ENCODE measurements at places on chromosomes 1 and 21.

- DNase-seq, result no peak
These were observed 59.3 kb downstream of the AK4 start for GRCh38 chr1:65207317-65207716.

DNA sequence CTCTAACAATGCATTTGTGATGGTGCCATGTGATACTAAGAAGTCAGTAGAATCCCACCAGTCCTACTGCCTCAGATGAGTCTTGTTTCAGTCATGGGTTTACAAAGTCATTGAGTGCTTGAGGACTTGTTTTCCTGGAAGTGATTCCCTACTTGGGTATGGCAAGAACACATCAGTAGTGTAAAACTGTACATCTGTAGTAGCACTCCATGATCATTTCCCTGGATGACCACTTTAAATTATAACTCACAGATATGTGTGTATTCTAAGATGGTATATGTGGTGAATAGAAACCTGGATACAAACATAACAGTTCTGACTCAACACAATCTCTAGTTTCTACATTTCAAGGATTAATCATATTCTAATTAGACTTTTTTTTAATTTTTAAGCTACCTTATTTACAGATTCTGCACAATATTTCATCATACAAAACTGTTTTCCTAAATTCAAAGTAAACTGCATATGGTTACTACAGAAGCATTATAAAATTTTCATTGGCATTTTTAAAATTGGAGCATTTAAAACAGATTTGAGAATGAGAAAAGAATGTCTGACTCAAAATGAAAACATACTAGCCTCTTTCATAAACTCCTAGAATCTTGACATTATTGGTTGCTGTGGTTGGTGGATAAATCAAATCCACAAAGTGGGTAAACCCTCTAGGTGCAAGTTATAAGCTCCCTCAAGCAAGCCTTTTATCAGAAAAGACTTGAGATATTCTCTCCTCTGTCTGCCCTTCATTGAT, 6.8 kb upstream of the PSMG1 start:
- DNase-seq, result no peak

DNA sequence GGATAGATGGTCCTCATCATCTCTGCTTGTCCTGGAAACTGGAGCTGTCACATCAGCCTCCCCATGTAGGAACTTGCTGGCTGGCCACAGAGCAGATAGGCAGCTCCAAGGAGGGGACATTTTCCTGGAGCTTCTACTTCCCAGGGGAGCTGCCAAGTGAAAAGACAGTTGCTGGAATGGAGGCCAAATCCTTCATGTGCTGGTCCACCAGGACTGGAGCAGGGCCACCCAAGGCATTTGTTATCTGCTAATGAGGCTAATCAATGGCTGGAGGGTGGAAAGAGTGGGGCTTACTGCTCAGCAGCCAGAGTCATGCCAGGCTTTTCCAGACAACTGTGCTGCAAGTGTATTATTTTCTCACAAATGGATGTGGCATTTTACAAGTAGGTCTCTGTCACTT, 22.5 kb downstream of the KAZN start:
- no peak for DNase-seq

GRCh38 chr1:204941421-204942338, 71.0 kb downstream of the NFASC start:
- peak; percentile 38 for DNase-seq

DNA sequence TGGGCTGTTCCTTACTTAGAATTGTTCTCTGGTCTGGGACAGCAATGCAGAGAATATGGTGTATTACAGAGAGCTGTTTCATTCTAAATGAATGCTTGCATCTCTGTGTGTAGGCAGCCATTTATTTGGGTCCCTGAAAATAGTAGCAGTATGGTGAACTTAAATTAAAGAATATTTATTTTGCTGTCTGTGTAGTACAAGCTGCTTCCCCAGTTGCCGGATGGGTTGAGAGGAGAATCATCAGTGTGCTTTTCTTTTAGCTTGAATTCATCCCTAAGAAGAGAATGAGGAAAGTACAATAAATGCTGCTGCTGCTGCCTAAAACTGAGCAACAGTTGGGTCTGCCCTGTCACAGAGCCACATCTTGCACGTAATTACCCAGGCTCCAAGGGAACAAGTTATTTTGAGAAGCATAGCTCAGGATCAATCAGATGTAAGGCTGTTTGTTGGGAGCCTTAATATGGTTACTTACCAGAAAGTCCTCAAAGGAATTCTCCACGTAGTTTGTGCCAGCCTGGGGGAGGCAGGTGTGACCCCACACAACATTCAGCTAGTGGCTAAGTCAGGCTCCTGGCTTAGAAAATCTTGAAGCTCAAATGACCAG, 16.6 kb downstream of the ACTN2 start:
- no peak for DNase-seq

- DNase-seq, result no peak
These were observed at the start of gene DENND2C for GRCh38 chr1:114669562-114670082. Gene DENND2C (minus strand): TSS chr1:114670049. CDS start chr1:114625984, 44,065 bp downstream.

DNA sequence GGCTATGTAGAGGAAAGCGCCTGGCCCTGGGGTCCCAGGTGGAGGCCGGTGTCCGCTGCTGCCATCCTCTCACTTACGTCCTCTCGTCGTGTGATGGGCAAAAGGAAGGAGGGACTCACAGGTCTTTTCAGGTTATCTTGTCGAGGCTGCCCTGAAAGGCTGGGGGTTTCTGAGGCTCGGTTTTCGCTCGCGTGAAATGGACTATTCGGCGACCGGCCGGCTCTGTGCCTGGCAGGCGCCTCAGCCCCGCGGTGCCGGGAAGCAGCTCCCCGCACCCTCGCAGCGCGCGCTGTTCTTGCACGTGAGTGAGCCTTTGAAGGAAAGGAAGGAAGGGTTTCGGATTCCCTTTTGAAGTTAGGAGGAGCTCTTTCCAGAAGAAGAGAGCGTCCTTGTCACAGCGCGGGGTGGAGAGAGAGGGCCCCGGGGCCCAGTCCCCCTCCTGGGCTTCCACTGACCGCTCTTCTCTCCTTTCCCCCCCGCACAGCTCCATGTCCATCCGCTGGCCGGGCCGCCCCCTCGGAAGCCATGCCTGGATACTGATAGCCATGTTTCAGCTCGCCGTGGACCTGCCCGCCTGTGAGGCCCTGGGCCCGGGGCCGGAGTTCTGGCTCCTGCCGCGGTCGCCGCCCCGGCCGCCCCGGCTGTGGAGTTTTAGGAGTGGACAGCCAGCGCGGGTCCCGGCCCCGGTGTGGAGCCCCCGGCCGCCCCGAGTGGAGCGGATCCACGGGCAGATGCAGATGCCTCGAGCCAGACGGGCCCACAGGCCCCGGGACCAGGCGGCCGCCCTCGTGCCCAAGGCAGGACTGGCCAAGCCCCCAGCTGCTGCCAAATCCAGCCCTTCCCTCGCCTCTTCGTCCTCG, 57.2 kb downstream of the AJAP1 start:
- DNase-seq, result no peak

GRCh38 chr21:32442566-32443318, 30.2 kb downstream of the EVA1C start:
- DNase-seq, result no peak

GRCh38 chr1:201374364-201374763, 3.1 kb downstream of the TNNT2 start:
- DNase-seq, result no peak

GRCh38 chr1:81848880-81849682, 48.3 kb downstream of the ADGRL2 start:
- no peak for DNase-seq

DNA sequence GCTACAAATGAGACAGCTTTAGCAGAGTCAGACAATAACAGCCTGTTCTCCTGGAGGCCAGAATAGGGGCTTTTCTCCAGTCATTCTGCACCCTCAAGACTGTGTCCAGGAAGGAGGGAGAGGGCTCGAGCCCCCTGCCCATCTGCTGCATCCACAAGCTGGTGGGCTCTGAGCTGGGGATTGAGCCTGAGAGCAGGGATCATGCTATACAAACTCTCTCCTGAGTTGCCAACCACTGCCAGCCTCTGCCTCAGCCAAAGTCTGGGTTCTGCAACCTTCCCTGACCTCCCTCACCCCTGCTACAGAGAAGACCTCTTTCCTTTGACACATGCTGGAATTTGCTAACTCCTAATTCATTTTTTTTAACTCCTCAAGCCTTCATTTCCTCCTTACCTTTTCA, 14.8 kb upstream of the PPM1J start:
- DNase-seq, result no peak

GRCh38 chr1:110749960-110750359, 75.2 kb upstream of the KCNA3 start:
- no peak for DNase-seq

DNA sequence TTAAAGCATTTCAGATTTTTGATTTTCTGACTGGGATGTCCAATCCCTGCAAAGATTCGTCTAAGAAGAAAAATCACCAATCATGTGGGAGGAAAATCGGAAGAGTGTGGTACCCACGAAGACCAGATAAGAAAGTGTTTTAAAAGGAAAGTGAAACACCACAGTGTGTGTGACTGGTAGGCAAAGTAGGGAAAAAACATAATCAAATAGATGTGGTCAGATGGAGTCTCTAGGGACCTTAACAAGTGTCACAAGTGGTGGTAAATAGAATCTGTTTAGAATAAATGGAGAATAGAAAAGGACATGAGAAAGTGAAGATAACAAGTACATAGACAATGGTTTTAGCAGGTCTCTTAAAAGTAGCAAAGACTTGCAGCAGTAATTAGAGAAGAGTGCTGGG, 154.6 kb downstream of the SLC30A10 start:
- no peak for DNase-seq

- DNase-seq, result no peak
These were observed 407.2 kb downstream of the HLX start for GRCh38 chr1:221286399-221286798.

DNA sequence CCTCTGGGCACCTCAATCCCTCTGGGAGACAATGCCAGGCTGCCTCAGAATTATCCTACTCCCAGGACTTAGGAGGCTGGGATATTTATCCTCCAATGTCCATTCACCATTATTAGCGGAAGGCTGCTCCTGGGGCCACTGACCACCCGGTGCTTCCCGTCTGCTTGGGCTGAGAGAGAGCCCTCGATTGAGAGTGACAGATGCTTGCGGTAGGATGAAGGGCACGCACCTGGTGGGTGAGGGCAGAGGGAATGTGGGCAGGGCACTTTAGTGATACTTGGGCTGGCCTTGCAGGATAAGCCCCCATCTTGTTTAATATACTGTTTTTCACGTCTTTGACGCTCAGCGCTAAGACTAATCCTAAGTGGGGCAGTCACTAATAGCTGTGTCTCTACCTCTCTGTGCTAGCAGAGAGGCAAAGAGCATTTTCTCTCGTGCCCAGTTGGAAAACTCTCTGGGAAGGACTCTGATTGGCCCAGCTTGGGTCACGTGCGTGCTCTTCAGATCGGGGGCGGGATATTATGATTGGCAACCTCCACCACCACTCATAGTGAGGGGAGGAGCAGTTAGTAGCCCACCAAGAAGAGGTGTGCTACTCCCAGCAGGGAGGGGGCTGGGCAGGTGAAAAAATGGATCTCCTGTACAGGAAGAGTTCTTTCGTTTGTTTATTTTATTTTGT, 10.6 kb upstream of the PARS2 start:
- no peak for DNase-seq
